Chondrocyte (in vitro differentiated cells): ENCODE measurements at places on chromosomes 6 and 20. TPM values are rescaled to one million over a fixed set of nuclear protein-coding genes. Genes with fewer than 3 reads are reported as not detected.

- H3K27me3 ChIP-seq = peaks cover 67% of the 10 kb centered on the region
- no peak overlapping the region for H3K27ac ChIP-seq
- DNase-seq = no peak
- no peak overlapping the region for H3K4me3 ChIP-seq
Measured at GRCh38 chr6:41344876-41345275, 9.5 kb downstream of the NCR2 start.

The SEMG1 gene
- not detected in 3 replicates for total RNA-seq

- no peak overlapping the region for H3K4me3 ChIP-seq
- no peaks in the 10 kb centered on the region for H3K27me3 ChIP-seq
- no peaks in the 10 kb centered on the region for H3K36me3 ChIP-seq
- no peak overlapping the region for H3K27ac ChIP-seq
- H3K4me1 ChIP-seq = peaks cover 28% of the 10 kb centered on the region
- DNase-seq = no peak
Measured at GRCh38 chr6:148770408-148771211, 23.8 kb downstream of the UST start.

DNA sequence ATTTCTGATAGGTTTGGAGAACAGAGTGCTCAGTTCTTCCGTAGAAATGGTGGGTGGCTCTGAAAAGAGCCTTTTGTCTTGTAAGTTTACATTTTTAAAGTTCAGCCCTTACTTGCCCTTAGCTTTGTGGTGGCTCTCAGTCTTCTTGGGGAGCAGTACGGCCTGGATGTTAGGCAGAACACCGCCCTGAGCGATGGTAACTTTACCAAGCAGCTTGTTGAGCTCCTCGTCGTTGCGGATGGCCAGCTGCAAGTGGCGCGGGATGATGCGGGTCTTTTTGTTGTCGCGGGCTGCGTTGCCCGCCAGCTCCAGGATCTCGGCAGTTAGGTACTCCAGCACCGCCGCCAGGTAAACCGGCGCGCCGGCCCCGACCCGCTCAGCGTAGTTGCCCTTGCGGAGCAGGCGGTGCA lies 19.5 kb downstream of the OR2B2 start:
- no peaks in the 10 kb centered on the region for H3K36me3 ChIP-seq
- no peak overlapping the region for H3K27ac ChIP-seq
- H3K27me3 ChIP-seq = no peaks in the 10 kb centered on the region
- H3K4me3 ChIP-seq = no peak overlapping the region
- peaks cover 39% of the 10 kb centered on the region for H3K4me1 ChIP-seq

GRCh38 chr6:159761129-159761872 lies 544 bp upstream of the ACAT2 start:
- H3K27me3 ChIP-seq = no peaks in the 10 kb centered on the region
- peaks cover 15% of the 10 kb centered on the region for H3K36me3 ChIP-seq
- no peak for DNase-seq
- peaks cover 39% of the 10 kb centered on the region for H3K4me1 ChIP-seq
- peak overlapping the region; percentile 85 for H3K4me3 ChIP-seq

GRCh38 chr6:107576852-107577251 lies 86.9 kb downstream of the SOBP start:
- H3K27ac ChIP-seq = no peak overlapping the region
- H3K27me3 ChIP-seq = no peaks in the 10 kb centered on the region
- H3K4me1 ChIP-seq = no peaks in the 10 kb centered on the region
- H3K36me3 ChIP-seq = no peaks in the 10 kb centered on the region

GRCh38 chr20:17841751-17842215 lies 126.8 kb downstream of the SNX5 start:
- no peaks in the 10 kb centered on the region for H3K36me3 ChIP-seq
- H3K4me3 ChIP-seq = no peak overlapping the region
- no peaks in the 10 kb centered on the region for H3K27me3 ChIP-seq
- peaks cover 75% of the 10 kb centered on the region for H3K4me1 ChIP-seq
- H3K27ac ChIP-seq = peak overlapping the region; percentile 99
- DNase-seq = no peak
